DMS79 treated with DMSO at 0.1 percent for 48 hours (cell line): ENCODE measurements at places on chromosomes 13 and 19.

- DNase-seq: no peak
These were observed 360 bp downstream of the DDX39A start for GRCh38 chr19:14418856-14419105.

DNA sequence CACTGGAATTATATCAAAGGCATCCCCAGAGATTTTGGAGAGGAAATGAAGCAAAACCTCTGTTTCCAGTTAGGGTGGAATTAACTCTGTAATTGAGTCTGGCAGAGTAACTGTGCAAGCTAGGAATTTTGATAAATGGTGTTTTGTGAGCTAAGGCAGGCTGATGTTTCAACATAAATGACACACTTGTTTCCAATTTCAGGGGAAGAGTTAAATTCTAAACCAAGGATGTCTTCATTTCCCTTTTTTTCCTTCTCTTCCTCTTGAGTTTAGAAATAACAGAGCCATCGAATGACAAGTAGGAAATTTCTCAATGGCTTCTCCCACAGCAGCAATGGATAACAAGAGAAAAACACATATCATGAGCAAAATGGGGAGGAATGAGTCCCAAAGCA lies 131.2 kb downstream of the IRS2 start:
- no peak for DNase-seq

- DNase-seq: no peak
These were observed 15.8 kb upstream of the ARHGEF7 start for GRCh38 chr13:111099290-111099689.

- no peak for DNase-seq
These were observed 533.5 kb upstream of the SGCG start for GRCh38 chr13:22647156-22647850.

DNA sequence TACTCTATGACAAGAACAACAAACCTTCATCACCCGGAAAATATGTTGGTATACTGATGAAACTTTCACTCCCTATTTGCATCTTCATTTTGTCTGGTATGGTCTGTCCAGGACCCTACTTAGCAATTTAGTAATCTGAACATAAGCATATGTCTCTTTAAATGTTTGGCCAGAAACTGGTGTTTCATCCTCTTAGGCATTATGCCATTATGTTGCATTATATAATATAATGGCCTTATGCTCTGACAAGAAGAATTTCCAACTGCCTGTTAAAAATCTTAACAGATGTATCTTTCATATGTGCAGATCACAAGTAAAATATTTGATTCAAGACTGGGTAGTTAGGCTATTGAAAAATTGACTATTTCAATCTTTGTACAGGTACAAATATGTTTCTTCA lies 610.6 kb upstream of the PRR20A start:
- DNase-seq: no peak

GRCh38 chr13:40503966-40504591 lies 162.4 kb downstream of the FOXO1 start:
- DNase-seq: no peak

DNA sequence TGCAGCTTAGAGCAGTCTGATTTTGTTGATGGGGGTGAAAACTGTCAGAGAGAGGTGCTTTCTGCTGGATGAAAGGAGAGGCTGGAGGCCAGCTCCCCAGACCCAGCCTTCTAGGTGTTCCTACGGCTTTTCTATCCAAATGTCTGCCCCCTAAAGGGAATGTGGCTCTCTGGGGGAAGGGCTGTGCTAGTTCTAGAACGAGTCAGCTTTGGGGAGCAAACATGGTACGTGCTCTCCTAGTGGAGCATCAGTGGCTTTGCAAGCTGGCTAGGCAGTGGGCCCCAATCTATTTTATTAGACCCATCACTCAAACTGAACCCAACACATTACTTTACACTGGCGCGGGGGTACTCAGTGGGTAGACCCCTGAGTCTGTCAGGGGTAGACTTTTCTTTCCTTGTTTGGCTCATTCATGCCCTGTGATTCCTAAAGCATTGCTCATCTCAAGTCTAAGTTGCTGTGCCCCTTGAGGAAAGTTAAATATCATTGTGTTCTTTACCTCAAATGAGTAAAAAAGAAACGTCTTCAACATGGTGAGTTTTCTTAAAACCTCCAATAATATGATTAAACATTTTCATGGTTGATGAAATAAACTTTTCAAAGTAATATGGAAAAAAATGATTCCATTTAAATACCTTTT lies 254.9 kb downstream of the DLEU7 start:
- DNase-seq: no peak

DNA sequence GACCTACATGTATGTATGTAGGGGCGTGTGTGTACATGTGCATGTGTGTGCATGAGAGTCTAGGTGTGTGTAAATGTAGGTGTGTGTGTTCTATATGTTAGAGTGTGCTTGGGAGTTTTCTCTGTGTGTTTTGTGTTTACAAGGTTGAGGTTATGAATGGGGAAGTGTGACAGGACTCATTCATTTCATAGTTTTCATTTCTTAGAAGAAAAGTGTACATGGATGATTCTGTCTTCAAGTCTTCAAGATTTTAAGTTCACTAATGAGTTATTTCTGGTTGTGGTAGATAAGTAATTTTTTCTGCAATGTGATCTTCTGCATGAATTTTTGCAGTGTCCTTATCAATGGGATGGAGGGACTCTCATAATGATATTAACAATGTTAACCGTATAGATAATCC lies 118.2 kb upstream of the SLC10A2 start:
- no peak for DNase-seq

DNA sequence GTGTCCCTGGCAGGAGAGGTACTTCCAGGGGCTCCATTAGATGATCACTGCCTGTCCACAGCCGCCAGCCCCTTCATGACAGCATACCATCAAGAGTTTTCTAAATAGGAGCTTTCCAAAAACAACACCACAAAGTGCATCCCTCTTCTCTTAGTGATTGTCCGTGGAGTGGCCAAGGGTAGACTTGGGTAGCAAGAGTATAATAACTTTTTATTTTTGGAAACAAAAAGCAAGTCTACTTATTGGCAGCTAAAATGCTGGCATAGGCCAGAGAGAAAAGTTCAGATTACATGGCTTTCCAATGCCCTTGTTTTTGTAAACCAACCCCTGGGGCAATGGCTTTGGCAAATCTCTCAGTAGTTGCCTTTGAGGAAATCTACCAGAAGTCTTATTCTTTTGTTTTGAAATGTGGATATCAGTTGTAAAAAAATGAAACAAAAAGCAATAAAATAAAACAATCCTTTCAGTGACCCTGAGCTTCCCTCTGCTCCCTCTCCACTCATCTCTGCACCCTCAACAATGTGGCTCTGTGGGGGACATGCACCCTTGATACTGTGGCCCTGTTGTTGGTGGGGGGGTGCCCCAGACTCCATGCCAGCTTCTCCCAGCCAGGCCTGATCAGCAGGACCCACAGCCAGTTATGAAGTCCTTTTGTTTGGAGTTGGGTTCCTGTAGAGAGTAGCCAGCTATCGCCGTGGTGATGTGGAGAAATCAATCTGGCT lies 294.1 kb downstream of the DLEU7 start:
- DNase-seq: no peak

DNA sequence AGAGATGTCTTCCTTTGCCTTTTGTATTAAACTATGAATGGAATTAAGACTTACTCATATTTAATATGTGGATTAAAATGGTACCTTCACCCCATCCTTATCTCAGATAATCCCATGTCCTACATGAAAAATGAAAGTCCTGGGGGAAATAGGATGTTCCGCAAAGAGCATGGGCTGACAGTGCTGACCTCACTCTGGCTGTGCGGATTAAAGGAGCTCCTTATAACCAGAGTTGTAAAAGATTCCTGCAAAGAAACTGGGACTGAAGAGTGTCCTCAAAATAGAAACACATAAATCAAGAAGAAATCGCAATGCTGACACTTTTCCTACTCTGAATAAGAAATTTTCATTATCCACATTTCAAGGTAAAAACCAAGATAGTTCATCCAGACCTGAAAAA lies 384.5 kb downstream of the LIG4 start:
- DNase-seq: no peak

- no peak for DNase-seq
These were observed 27.3 kb downstream of the CHAF1A start for GRCh38 chr19:4429771-4430171.

- no peak for DNase-seq
These were observed 141.3 kb downstream of the RNF17 start for GRCh38 chr13:24905242-24905641.

GRCh38 chr19:35291916-35292315 lies at the start of gene MAG:
TSS of gene MAG (plus strand) at chr19:35292161. CDS start at chr19:35295409, 3,248 bp downstream.
- DNase-seq: no peak

DNA sequence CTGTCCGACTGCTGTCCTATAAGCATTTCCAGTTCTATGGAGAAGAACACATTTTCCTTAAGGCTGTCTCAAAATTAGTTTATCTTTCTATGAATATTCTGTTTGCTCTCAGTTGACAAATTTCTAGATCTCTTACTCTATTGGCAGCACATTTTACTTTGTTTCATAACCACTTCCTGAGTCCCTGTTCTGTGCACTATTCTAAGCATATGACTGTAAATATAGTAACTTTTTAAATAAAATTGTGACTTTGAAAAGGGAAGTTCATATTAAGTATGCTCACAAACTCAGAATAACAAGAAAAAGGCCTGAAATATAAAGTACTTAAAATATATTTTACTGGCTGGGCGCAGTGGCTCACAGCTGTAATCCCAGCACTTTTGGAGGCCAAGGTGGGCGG lies 56.5 kb upstream of the HTR2A start:
- no peak for DNase-seq

- DNase-seq: no peak
These were observed 36.1 kb upstream of the EPHX3 start for GRCh38 chr19:15268192-15268927.

- peak; percentile 86 for DNase-seq
These were observed 1.7 kb downstream of the COL4A2 start for GRCh38 chr13:110308656-110309359.

DNA sequence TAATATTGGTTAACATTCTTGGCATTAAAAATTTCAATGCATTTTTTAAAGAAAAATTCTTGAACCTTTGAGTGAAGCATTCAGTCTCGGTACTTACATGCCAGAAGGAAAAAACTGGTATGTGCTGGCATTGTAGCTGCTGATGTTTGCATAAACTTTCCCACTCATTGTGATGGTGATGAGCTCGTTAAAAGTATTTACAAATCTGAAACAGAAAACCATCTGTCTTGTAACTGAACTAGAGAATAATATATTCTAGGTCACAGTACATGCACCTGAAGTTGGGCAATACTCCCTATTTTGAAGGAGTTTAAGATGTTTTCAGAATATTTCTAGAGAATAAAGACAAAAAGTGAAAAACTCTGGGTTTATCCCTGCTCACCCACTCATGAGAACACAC lies 64.1 kb downstream of the SLC15A1 start:
- DNase-seq: no peak

GRCh38 chr13:85654227-85654626 lies 145.0 kb downstream of the SLITRK6 start:
- no peak for DNase-seq

GRCh38 chr13:51856027-51856736 lies 5.6 kb upstream of the CCDC70 start:
- no peak for DNase-seq

- DNase-seq: no peak
These were observed 302.0 kb upstream of the MIR17HG start for GRCh38 chr13:91045351-91046034.

GRCh38 chr19:27740396-27740795 lies 1472.6 kb downstream of the UQCRFS1 start:
- DNase-seq: no peak

GRCh38 chr13:79423801-79424642 lies 18.0 kb upstream of the RBM26 start:
- DNase-seq: peak; percentile 53

- no peak for DNase-seq
These were observed 60.8 kb downstream of the F2RL3 start for GRCh38 chr19:16949496-16950023.

DNA sequence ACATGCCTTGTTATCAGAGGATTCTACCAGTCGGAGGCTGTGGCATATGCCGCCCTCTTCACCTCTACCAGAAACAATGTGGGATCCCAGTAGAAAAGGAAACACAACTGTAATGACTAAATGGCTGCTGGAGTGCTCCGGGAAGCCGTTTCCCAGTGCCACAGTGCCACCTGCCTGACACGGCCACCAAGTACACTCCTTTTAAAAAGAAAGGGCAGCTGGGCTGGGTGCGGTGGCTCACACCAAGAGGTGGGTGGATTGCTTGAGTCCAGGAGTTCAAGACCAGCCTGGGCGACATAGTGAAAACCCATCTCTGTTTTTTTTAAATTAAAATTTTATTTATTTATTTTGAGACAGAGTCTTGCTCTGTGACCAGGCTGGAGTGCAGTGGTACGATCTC lies 67.3 kb downstream of the TRPM4 start:
- DNase-seq: peak; percentile 69

DNA sequence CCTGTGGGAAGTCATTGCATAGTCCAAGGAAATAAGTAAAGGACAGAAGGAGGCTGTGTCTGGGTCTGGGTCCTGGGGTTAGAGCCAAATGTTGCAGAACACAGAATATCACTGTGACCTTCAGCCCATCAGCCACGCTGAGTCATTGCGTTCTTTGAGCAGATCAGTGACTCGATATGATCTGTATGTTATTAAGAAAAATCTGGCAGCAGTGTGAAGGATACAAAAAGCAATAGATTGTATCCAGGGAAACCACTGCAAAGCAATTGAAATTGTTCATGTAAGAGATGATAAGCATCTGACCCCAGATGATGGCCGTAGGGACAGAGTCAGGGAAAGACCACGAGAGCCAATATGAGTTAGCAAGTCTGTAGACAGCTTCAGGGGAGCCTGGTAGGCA lies 1575.1 kb upstream of the SLC10A2 start:
- DNase-seq: no peak

DNA sequence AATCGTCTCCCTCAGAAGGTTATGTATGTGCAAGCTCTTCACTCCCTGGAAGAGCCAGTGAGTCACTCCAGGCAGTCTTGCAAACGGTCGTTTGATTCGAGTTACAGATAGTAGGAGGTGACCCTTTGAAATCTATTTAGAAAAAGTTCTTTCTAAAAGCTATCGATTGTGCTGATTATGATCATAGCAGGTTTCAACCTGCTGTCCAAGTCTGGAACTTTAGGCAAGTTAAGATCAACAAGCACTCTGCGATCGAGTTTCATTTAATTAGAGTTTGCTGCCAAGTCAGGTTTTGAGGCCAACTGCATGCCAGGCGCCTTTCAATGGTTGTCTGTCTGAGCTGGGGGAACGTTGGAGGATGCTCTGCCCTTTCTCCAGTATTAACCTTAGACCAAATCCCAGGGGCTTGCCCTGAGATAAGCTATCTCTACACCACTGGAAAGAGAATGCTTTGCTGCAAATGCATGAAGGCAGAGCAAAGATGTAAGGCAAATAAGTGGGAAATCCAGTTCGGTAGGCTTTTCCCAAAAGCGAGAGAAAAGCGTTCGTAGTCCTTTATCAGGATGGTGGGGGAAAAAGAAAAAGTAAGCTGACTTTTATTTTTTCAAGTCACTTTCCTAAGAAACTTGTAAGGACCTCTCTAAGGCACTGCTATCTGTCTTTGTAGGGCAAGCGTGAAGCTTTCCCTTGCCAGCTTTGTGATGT lies 287.5 kb downstream of the ATP8A2 start:
- peak; percentile 65 for DNase-seq

GRCh38 chr19:33699754-33700407 lies 78.1 kb downstream of the CHST8 start:
- DNase-seq: no peak
